ENCODE measurements at places on chromosomes 4 and X.

- DNase-seq, result no peak
Measured at GRCh38 chrX:63746715-63747114, 38.3 kb downstream of the ARHGEF9 start.

DNA sequence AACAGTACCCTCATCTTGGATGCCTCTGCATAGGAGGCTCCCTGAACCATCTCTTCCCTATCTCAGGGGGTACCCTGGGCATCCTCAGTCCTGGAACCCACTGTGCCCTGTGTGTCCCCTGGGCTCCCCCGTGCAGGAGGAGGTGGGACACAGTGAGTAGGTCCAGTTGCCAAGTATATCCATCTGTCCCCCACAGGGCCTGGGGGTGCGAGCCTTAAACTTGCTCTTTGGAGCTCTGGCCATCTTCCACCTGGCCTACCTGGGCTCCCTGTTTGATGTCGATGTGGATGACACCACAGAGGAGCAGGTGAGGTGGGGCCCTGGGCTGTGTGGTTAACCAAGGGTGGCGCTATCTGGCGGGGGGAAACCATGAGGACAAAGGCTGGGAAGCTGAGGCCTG, 4.6 kb upstream of the EBP start:
- DNase-seq, result no peak

GRCh38 chr4:74431113-74431826, 13.7 kb upstream of the AREG start:
- no peak for DNase-seq

GRCh38 chrX:39975101-39975925, 122.4 kb downstream of the BCOR start:
- no peak for DNase-seq

DNA sequence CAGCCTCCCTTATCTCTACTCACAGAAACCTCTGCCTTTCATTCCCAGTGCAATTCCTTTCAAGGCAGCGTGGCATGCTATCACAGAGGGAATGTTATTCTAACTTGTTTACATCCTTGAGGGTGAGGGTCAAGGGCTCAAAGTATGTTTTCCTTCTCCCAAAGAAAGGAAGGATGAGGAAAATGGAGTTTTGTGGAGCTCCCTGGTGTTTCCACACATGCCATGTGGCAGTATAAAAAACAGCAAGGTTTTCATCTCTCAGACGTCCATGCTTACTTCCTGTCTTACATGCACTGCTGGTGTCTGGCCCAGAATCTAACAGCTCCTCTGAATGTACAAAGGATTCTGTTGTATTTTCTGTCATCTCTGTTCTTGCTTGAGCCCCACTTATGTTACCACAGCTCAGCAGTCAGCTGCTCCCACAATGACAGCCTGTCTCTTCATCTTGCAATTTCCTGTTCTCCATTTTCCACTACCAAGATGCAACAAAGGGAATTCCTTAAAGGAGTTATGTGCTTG, 128.0 kb downstream of the SNCA start:
- no peak for DNase-seq

Data from right renal cortex interstitium (tissue), 3 donors.